Stimulated activated CD4-positive, alpha-beta T cell treated with anti-CD3 and anti-CD28 coated beads, Interleukin-1b, Interleukin-23, amount 100 ng/mL, for 1 hour (primary cell): ENCODE measurements at places on chromosomes 1 and 21.

GRCh38 chr1:228837817-228838716 is 102.8 kb downstream of the RHOU start:
- no peak for DNase-seq

GRCh38 chr1:244712669-244713068 is 59.7 kb downstream of the DESI2 start:
- DNase-seq = no peak

- no peak for DNase-seq
Measured at GRCh38 chr1:206831650-206832049, 33.8 kb upstream of the IL20 start.

- no peak for DNase-seq
Measured at GRCh38 chr1:1087351-1088028, 13.4 kb upstream of the RNF223 start.

GRCh38 chr1:35505911-35506798 is 51.0 kb downstream of the KIAA0319L start:
- peak; percentile 9 for DNase-seq

GRCh38 chr21:28769683-28770082 is 223.0 kb downstream of the LTN1 start:
- no peak for DNase-seq

DNA sequence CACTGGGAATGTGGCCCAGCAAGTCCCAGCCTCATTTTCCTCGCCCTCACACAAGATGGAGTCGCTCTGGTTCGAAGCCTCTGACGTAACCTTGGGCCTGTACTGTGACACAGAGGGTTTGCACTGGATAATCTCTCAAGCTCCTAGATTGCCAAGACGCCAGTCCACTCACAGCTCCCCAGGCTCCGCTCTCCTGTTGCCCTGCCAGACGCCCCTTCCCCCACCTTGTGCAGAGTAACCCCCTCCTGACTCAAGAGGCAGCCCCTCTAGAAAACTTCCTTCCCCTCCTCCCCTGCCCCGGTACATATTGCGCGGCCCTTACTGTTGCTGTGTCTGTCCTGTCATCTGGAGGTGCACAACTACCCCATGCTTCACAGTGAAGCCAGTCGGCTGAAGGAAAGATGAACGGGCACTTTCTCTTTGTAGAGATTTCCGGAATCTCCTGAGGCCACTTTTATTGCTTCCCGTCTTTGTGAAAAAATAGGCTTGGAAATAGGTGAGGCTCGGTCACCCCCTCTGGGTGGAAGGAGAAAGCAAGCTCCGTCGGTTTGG is 981 bp upstream of the KIAA1614 start:
- no peak for DNase-seq

DNA sequence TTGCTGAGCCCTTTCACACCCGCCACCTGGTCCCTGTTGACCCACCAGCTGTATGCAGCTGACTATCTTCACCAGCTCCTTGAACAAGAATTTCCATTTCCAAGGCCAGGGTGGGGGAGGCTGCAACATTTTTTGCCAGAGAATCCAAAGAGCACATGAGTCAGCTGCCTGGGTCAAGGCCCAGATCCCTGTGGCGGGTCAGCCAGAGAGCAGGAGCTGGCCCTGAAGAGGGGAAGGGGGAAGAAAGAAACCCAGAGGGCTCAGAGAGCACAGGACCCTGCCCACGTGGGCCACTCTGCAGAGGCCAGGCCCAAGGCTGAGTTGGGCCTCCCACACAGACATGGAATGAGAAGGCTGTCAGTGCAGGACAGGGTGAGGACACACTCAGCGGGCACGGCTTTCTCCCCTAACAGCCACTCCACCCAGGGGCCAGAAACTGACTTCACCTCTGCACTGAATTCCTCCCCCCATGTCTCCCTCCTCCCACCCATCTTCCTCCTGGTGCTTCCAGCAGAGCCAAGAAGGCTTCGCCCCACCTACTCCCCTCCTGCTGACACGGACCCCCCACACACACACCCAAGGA is 28.9 kb downstream of the S100A6 start:
- no peak for DNase-seq

DNA sequence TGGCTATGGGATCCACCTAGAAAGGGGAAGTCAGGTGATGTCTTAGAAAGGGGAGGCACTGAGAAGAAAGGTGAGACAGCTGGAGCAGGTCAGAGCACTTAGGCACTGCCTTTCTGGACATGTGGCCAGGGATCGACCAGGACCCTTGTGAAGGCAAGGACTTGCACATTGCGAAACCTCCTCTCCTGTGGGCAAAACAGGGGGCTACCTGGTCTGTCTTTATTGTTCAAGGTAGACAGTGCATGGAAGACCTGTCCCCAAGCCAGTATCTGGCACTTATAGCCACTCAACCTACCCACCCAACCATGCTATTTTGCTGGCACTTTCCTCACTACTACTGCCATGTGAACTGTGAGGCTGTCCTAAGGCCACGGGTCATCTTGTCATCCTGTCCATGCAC is 67.2 kb downstream of the NAV1 start:
- no peak for DNase-seq
